Substantia nigra (tissue), 51 donors: ENCODE measurements at places on chromosomes 1 and 21.

- DNase-seq, result no peak
Measured at GRCh38 chr1:10209590-10209904, 823 bp upstream of the KIF1B start.

- DNase-seq, result no peak
Measured at GRCh38 chr1:204254031-204254661, 40.4 kb upstream of the GOLT1A start.

GRCh38 chr1:6254691-6255090 is 6.2 kb downstream of the GPR153 start:
- no peak for DNase-seq

- no peak for DNase-seq
Measured at GRCh38 chr1:64909031-64909430, 57.3 kb downstream of the JAK1 start.

GRCh38 chr1:113903501-113904292 is 902 bp downstream of the AP4B1 start:
- no peak for DNase-seq

- no peak for DNase-seq
Measured at GRCh38 chr1:58082596-58082995, 463.9 kb downstream of the OMA1 start.

GRCh38 chr1:160346958-160347357 is 3.8 kb downstream of the NCSTN start:
- DNase-seq, result no peak

DNA sequence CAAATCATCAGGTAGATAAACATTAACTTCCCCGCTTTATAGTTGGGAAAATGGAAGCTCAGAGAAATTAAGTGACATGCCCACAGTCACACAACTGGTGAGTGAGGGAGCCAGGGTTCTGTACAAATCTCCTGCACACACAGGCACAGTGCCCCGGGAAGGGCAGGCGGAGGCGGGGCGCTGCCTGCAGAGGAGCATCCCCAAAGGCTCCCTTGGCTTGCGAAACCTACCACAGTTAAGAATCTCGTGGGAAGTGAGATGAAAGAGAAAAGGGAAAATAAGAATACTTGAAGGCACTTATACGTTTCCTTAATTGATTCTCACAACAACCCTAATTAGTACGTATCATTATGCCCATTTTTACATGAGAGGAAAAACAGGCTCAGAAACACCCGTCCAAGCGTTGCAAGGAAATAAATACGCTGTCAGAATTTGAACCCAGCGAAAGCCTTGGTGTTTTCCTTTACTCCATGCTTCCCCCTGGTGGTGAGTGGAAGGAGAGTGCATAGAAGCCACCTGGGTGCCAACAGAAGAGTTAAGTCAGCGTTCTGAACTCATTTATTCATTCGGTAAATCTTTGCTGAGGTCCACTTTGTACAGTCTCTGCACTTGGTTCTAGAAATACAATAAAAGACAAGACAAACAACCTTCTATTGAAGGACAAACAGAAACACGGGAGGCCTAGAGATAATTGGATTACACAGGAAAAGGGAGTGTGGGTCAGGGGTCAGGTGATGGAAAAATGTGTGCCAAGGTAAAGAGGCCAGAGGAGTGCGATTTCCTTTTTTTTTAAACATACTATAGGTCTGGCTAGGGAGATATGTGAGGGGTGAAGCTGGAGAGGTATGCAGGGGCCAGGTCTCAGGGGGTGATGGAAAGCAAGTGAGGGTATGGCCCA is 28.4 kb downstream of the ACP6 start:
- DNase-seq, result peak; percentile 9

DNA sequence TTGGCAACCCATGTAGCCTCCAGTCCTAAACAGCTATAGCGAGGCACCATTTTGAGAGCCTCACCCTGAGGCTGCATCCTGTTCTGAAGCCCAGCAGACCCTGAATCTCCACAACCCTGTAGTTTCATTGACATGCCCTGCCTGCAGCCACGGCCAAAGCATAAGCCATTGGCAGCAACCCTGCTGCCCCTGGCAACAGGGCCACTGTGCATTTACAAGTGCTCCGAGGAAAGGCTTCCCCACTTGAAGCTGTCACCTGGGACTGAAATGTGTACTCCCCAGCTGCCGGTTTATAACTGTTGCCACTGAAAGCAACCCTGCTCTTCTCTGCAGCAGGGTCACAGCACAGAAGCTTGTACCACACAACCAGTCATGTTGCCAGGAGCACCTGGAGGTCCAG is 124.2 kb upstream of the OLFM3 start:
- no peak for DNase-seq

DNA sequence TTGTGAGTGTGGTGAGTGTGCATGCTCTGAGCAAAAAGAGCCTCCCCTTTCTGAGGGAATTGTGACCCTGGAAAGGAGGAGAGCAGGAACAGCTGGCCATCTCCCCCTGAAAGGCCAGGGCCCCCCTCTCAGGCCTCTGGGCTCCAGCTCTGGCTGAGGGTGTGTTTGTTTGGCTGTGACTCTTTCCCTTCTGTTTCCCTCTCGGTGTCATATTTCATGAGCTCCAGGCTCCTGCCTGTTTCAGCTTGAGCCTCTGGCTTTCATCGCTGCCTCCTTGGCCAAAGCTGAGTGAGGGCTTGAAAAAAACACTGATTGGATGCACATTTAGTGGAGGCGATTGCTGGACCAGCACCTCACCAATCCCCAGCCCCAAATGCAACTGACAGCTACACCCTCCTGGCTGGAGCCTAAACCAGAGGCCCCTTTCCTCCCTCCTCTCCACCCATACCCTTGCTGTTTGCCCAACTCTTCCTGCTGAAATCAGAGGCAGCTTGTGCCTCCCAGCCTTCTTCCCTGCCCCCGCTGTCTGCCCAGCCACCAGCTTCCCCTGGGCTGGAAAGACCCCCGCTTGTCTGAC is 64.1 kb downstream of the DDR2 start:
- peak; percentile 9 for DNase-seq

GRCh38 chr1:227793079-227793947 is 22.2 kb upstream of the PRSS38 start:
- no peak for DNase-seq

- DNase-seq, result no peak
Measured at GRCh38 chr1:156894711-156895454, 1.4 kb downstream of the PEAR1 start.
